ENCODE measurements at places on chromosomes 13 and 19. TPM values are rescaled to one million over a fixed set of nuclear protein-coding genes. Genes with fewer than 3 reads are reported as not detected.
A peak's percentile ranks its signal among the peaks of the same experiment; 100 is the strongest.

- no peaks in the 10 kb centered on the region for H3K36me3 ChIP-seq
- no peak overlapping the region for H3K27ac ChIP-seq
- no peaks in the 10 kb centered on the region for H3K4me1 ChIP-seq
- no peak overlapping the region for H3K4me3 ChIP-seq
- no peak for DNase-seq
Observed at GRCh38 chr19:4904481-4904880, 1.8 kb upstream of the ARRDC5 start.

GRCh38 chr13:30995331-30995730, 62.9 kb downstream of the TEX26 start:
- H3K27me3 ChIP-seq: no peaks in the 10 kb centered on the region
- H3K4me3 ChIP-seq: no peak overlapping the region
- H3K4me1 ChIP-seq: peaks cover 3% of the 10 kb centered on the region
- no peaks in the 10 kb centered on the region for H3K36me3 ChIP-seq

GRCh38 chr19:39937787-39938186, 3.4 kb upstream of the FCGBP start:
- no peaks in the 10 kb centered on the region for H3K36me3 ChIP-seq
- H3K27ac ChIP-seq: no peak overlapping the region
- H3K4me3 ChIP-seq: no peak overlapping the region

DNA sequence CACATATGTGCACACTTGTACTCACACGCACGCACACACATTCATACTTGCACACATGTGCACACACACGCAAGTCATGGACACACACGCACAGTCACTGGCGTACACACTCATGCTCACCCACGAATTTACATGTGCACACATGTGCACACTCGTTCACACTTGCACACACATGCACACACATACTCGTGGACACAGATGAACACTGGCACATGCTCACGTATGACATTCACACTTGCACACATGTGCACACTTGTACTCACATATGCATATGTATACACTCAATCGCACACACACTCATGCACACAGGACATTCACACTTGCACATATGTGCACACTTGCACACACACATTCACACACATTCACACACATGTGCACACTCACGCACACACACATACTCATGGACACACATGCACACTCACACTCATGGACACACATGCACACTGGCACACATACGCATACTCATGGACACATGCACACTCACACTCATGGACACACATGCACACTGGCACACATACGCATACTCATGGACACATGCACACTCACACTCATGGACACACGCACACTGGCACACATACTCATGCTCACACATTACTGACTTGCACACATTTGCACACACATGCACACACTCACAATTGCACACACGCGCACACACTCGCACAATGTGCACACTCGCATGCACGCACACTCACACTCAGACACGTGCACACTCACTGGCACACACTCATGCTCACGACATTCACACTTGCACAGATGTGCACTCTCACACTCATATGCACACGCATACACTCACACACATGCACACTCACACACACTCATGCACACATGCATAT, 9.5 kb downstream of the SBK2 start:
- no peaks in the 10 kb centered on the region for H3K36me3 ChIP-seq
- H3K4me1 ChIP-seq: peaks cover 2% of the 10 kb centered on the region
- H3K27me3 ChIP-seq: no peaks in the 10 kb centered on the region
- DNase-seq: no peak
- H3K4me3 ChIP-seq: no peak overlapping the region
- no peak overlapping the region for H3K27ac ChIP-seq

DNA sequence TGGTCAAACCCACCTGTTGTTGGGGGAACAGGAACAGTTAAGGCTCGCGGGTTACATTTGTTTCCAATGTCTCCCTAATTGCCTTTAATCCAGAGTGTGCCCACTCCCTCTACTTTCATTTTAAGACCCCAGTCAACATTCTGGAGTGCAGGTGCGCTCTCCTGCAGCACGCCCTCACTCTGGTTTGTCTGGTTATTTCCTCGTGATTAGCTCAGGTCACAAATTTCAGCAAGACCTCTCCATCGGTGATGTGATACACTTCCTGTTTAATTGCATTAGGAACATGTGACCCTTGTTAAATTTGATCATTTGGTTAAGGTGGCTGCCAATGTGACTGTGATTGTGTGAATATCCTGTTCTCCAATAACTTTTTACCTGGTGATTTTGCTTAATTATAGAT, 53.0 kb downstream of the TEX29 start:
- H3K4me1 ChIP-seq: no peaks in the 10 kb centered on the region
- H3K27me3 ChIP-seq: no peaks in the 10 kb centered on the region
- H3K4me3 ChIP-seq: no peak overlapping the region
- H3K36me3 ChIP-seq: no peaks in the 10 kb centered on the region
- no peak overlapping the region for H3K27ac ChIP-seq
- DNase-seq: no peak

GRCh38 chr13:22112956-22113745, 442.3 kb downstream of the FGF9 start:
- no peaks in the 10 kb centered on the region for H3K27me3 ChIP-seq
- no peak overlapping the region for H3K4me3 ChIP-seq
- DNase-seq: no peak

- no peaks in the 10 kb centered on the region for H3K27me3 ChIP-seq
- peaks cover 92% of the 10 kb centered on the region for H3K4me1 ChIP-seq
- DNase-seq: no peak
- no peak overlapping the region for H3K4me3 ChIP-seq
Observed at GRCh38 chr19:16585808-16586476, 13.7 kb upstream of the SLC35E1 start.

GRCh38 chr13:33487575-33488243, 202.2 kb upstream of the STARD13 start:
- H3K27ac ChIP-seq: no peak overlapping the region
- H3K4me3 ChIP-seq: no peak overlapping the region
- H3K4me1 ChIP-seq: no peaks in the 10 kb centered on the region
- H3K36me3 ChIP-seq: no peaks in the 10 kb centered on the region
- no peaks in the 10 kb centered on the region for H3K27me3 ChIP-seq

F7 gene
- 4.9 TPM for total RNA-seq

GRCh38 chr13:97012251-97013048, 18.2 kb upstream of the OXGR1 start:
- H3K36me3 ChIP-seq: no peaks in the 10 kb centered on the region
- H3K27me3 ChIP-seq: no peaks in the 10 kb centered on the region
- DNase-seq: peak; percentile 19
- H3K4me1 ChIP-seq: no peaks in the 10 kb centered on the region
- H3K4me3 ChIP-seq: no peak overlapping the region

DNA sequence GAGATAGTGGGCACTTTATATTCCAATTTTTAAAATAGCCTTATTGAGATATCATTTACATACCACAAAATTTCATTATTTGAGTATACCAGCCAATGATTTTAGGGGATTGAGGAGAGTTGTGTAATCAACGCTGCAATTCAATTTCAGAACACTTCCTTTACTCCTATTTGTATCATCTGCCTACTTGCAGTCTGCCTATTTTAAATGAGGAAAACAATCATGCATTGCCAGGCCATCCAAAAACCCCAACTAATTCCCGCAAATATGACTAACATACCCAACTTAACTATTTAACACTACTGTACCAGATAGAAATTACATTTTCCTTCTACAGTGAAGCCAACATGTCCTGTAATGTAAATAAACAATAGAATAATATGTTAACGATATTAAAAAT, 26.7 kb downstream of the CAB39L start:
- H3K4me3 ChIP-seq: no peak overlapping the region
- H3K27ac ChIP-seq: no peak overlapping the region
- H3K36me3 ChIP-seq: no peaks in the 10 kb centered on the region
- H3K4me1 ChIP-seq: no peaks in the 10 kb centered on the region
- no peaks in the 10 kb centered on the region for H3K27me3 ChIP-seq

GRCh38 chr13:46553521-46553885, 533 bp downstream of the LRCH1 start:
- peaks cover 12% of the 10 kb centered on the region for H3K4me1 ChIP-seq
- peak overlapping the region; percentile 89 for H3K4me3 ChIP-seq
- H3K27ac ChIP-seq: peak overlapping the region; percentile 92

GRCh38 chr19:29687244-29687896, 22.1 kb downstream of the PLEKHF1 start:
- H3K27me3 ChIP-seq: no peaks in the 10 kb centered on the region
- no peak overlapping the region for H3K4me3 ChIP-seq
- H3K36me3 ChIP-seq: no peaks in the 10 kb centered on the region

ANKRD24 gene
- 20.4 TPM for total RNA-seq

GRCh38 chr19:19409631-19410030, 4.2 kb downstream of the GATAD2A start:
- no peak overlapping the region for H3K4me3 ChIP-seq
- H3K4me1 ChIP-seq: peaks cover 47% of the 10 kb centered on the region
- H3K27ac ChIP-seq: no peak overlapping the region
- no peaks in the 10 kb centered on the region for H3K36me3 ChIP-seq

DNA sequence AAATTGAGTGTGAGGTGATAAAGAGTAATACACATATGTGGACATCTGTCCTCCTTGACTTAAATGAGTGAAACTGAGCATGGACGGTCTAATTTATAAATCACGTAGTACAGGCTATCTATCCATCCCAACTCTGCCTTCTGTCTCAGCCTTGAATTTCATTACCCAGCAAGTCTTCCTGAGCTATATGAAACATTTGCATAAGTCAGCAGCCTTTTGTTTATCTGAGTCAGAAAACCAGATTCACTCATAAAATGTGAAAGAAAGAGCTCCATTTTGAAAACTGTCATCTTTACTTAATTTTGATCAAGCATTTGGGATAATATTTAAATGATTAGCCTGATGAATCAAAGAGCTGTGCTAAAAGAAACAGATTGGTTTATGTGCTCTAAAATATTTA, 197.9 kb downstream of the LHFPL6 start:
- no peaks in the 10 kb centered on the region for H3K36me3 ChIP-seq
- H3K4me3 ChIP-seq: no peak overlapping the region
- H3K4me1 ChIP-seq: peaks cover 28% of the 10 kb centered on the region
- no peaks in the 10 kb centered on the region for H3K27me3 ChIP-seq
- H3K27ac ChIP-seq: no peak overlapping the region
- no peak for DNase-seq

DNA sequence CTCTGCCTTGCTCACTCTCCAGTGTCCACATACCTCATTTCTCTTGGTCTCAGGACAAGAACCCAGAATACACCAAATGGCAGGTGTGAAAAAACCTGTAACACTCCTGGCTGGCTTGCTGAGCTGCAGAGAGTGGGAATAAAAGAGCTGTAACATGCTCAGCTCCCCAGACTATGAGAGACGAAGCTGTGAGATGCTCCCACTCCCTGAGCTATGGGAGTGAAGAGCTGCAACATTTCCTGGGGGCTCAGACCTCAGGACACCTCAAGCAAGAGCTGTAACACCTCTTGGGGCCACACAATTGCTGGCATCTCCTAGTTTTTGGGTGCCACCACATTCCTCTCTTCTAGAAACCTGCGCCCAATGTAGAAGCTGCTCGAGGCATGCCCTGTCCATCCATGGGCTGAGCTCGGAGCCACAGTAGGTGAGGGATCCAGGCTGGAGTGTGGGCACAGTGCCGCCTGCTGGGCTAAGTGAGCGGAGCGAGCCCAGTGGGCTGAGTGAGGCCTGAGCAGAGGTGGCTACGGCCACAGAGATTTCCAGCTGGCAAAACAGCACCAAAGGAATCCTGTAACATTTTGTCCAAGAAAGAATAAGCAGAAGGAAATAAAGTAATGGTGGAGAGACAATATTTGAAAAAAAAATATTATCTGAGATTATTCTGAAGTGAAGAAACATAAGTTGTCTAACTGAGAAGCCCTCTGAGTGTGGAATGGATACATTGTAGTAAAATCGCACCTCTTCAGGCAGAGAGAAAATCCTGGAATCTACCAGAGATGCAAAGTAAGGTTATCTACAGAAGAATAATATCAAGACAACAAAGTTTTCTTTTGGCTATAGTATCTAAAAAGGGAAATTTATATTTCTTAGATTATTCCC, 186.2 kb upstream of the PCDH9 start:
- no peaks in the 10 kb centered on the region for H3K4me1 ChIP-seq
- no peak overlapping the region for H3K27ac ChIP-seq
- no peak overlapping the region for H3K4me3 ChIP-seq
- peak; percentile 58 for DNase-seq

DNA sequence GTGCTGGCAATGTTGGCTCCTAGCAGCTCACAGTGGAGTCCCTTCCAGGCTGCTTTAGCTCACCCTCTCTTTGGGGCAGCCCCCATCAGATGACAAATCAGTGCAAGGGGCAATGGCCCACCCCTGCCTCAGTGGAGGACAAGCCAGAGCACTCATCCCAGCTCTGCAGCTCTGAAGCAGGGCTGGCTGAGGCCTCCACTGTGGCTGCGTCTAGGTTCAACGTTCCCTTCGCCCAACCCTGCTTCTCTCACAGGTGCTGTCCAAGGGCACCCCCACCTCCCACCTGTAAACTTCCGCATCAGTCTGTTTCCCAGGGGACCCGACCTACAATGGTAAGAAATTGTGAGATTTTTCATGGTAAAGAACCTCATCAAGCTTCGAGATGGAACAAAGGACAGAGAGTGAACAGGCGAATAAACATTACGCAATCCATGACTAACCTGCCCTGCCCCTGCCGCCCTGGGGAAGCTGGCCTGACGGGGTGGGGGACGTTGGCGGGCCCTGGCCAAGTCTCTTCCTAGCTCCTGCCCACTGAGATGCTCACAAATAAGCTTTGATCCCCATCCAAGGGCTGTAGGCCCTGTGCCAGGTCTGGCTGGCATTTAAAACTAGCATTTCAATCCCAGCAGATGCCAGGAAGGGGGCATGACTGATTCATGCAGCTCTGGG, 40.5 kb downstream of the DZIP1 start:
- H3K27me3 ChIP-seq: no peaks in the 10 kb centered on the region
- no peak overlapping the region for H3K4me3 ChIP-seq
- no peak overlapping the region for H3K27ac ChIP-seq
- H3K4me1 ChIP-seq: no peaks in the 10 kb centered on the region
- no peaks in the 10 kb centered on the region for H3K36me3 ChIP-seq
- DNase-seq: no peak

GRCh38 chr13:98260357-98261164, 83.5 kb upstream of the RNF113B start:
- DNase-seq: no peak
- no peak overlapping the region for H3K27ac ChIP-seq
- peaks cover 1% of the 10 kb centered on the region for H3K4me1 ChIP-seq
- H3K36me3 ChIP-seq: no peaks in the 10 kb centered on the region
- no peaks in the 10 kb centered on the region for H3K27me3 ChIP-seq

DNA sequence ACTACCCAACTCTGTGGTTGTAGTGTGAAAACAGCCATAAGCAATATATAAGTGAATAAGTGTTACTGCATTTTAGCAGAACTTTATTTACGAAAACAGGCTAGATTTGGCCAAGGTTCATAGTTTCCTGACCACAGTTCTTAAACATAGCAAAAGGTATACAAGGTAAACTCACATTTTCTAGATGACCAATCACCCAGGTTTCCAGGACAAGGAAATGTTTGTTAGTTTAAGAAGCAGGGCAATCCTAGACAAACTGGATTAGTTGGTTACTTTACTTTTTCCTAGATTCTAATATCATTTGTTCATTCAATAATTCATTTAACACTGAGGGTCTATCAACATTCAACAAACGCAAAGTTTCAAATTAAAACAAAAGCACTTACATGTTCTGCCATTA, 201.7 kb downstream of the SPRY2 start:
- peaks cover 7% of the 10 kb centered on the region for H3K4me1 ChIP-seq
- H3K27ac ChIP-seq: no peak overlapping the region
- H3K4me3 ChIP-seq: no peak overlapping the region
- H3K27me3 ChIP-seq: no peaks in the 10 kb centered on the region

SLC25A41 gene
- 3.2 TPM for total RNA-seq

CLDND2 gene
- 10.0 TPM for total RNA-seq

- no peak for DNase-seq
- no peak overlapping the region for H3K27ac ChIP-seq
- no peaks in the 10 kb centered on the region for H3K4me1 ChIP-seq
- no peaks in the 10 kb centered on the region for H3K36me3 ChIP-seq
- no peak overlapping the region for H3K4me3 ChIP-seq
Observed at GRCh38 chr13:101579281-101579802, 126.9 kb downstream of the ITGBL1 start.

Data from testis (tissue), 5 donors.